ENCODE measurements at places on chromosomes 5 and 9.

DNA sequence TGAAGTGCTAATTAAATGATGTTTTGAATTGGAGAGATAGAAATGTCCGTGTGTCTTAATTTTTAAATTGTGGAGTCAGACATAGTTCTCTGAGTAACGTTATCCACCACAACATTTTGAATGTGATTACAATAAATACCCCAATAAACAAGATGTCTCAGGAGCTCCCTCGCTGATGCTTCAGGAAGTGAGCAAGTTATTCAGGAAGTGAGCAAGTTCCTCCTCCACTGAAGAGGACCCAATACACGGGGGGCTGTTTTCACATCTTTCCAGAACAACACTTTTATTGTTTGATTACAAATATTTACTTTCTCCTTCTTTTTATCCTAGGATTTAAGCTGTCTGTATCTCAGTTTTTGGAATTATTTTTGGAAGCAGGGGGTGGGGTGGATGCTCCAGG lies 363.8 kb downstream of the LRRC70 start:
- DNase-seq = no peak

DNA sequence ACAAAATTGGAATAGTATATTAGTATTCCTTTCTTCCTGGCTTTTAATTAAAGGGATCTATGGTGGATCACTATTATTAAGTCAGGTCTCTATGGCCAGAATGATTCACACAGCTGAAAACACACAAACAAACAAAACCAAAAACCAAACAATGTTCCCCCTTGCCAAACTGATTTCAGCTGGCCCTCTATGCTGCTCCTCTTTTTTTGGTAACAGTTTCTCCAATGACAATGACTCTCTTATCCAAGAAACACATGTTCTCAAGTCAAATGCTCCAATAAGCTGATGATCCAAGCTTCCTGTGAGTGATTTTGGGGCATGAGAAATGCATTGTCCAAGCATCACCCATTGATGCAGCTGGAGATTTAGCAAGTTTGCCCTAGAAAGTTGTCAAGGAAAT lies 193.4 kb upstream of the TUT7 start:
- DNase-seq = no peak

DNA sequence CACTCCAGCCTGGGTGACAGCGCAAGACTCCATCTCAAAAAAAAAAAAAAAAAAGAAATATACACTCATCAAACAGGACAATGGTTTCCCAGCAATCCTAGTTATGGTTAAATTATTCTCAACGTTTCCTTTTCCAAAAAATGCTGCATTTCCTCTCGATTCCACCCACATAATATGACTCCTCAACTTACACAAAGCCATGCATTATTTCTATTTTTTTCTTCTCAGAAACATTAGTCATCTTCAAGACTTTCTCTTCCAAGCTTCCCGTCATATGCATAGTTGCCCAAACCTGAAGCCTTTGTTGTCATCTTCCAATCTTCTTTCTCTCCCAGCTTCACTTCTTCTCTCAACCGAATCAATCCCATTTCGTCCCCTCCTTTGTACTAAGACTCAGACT lies 61.4 kb upstream of the RANBP6 start:
- DNase-seq = no peak

- DNase-seq = no peak
Observed at GRCh38 chr9:20048985-20049384, 260.1 kb upstream of the SLC24A2 start.

- DNase-seq = no peak
Observed at GRCh38 chr5:10262995-10263394, 12.9 kb downstream of the CCT5 start.

- peak; percentile 41 for DNase-seq
Observed at GRCh38 chr5:147310059-147310704, 75.4 kb downstream of the STK32A start.

GRCh38 chr5:2282893-2283292 lies 400.2 kb upstream of the IRX4 start:
- no peak for DNase-seq

DNA sequence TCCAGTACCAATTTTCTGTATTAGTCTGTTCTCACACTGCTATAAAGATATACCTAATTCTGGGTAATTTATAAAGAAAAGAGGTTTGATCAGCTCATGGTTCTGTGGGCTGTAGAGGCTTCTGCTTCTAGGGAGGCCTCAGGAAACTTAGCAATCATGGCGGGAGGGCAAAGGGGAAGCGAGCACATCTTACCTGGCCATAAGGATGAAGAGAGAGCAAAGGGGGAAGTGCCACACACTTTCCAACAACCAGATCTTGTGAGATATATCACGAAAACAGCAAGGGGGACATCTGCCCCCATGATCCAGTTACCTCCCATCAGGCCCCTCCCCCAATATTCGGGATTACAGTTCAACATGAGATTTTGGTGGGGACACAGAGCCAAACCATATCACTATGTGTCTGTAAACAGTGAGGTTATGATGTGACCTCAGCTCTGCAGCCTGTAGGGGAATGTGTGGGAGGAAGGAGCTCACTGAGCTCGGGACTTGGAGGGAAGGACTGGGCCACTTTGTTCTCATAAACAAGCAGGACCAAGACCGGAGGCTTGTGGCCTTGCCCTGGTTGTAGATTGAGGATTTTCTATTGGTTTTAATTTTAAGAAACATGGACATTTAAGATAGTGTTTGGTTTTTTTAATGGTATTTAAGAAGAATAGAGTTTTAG lies 85.2 kb downstream of the EHMT1 start:
- DNase-seq = no peak

DNA sequence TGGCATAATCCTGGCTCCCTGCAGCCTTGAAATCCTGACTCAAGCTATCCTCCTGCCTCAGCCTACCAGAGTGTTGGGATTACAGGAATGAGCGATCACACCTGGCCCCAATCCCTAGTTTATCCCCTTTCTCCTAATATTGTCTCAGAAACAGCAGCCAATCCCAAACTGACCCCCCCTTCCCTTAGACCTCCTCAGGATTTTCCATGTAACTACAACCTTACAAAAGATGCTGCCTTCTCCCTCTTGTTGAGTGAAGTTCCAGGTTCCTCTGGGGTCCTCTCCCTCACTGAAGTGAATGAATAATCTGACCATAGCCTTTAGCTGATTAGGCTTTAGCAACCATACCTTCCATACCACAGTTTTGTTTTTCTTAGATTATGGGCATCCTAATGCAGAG lies 25.9 kb upstream of the MSANTD3 start:
- no peak for DNase-seq
